ENCODE measurements at places on chromosomes 12 and 14.

GRCh38 chr14:58026967-58027366, 125.0 kb downstream of the ARMH4 start:
- DNase-seq = no peak

DNA sequence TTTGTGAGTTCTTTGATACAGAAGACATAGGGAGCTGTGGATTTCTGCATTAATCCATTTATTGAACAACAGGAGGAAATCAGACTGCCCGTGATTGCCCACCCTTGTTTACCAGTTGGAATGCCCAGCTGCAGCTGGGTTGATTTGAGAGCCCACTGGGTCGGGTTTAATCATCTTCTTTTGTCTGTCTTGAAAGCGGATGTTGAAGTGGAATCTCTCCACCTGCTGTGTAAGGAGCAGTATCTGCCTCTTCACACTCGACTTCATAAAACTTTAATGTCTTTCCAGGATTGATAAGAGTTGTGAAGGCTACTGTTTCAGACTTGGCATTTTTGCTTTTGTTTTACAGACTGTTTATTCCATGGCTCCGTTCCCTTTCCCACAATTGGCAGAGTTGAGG, 39.9 kb downstream of the TBC1D30 start:
- no peak for DNase-seq

GRCh38 chr14:92683041-92683440, 65.4 kb downstream of the LGMN start:
- no peak for DNase-seq

GRCh38 chr14:78666336-78667056, 496.3 kb downstream of the NRXN3 start:
- DNase-seq = no peak

- DNase-seq = no peak
These were observed 43.4 kb downstream of the DIO2 start for GRCh38 chr14:80167793-80168448.

DNA sequence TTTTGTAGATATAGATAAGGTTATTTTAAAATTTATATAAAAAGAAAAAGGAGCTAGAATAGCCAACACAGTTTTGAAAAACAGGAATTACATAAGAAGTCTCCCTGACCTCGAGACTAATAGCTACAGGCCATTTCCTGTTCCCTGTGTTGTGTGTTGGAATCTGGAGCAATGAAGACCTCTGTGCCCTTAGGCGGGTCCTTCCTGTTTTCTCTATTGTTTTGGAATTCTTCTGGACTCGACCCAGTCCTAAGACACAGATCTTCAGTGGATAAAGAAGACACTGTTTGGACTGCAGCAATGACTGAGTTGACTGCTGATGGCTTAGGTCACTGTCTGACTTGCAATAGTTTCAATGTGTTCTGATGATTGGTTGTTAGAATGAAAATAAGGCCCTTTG, 26.2 kb downstream of the SNRPF start:
- no peak for DNase-seq

- DNase-seq = no peak
These were observed 192.8 kb upstream of the RGS6 start for GRCh38 chr14:71739273-71739990.

DNA sequence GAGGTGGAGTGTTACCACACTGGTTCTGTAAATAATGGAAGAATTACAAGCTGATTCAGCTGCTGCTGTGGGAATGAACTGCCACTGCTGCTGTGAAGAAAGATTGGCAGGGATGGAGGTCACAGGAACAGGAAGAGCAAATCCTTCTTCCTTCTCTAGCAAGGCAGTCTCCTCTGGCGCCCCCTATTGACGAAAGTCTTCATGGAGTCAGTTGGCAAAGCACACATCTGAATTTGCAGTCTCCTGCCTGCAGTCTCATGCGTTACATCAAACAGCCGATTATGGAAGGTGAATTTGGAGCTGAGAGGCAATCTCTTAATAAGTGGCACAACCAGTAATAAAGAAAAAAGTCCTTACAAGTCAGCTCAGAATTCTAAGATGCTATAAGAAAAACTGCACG, 106.0 kb upstream of the TMTC1 start:
- DNase-seq = no peak

GRCh38 chr14:72576258-72576657, 317.6 kb downstream of the DPF3 start:
- no peak for DNase-seq

DNA sequence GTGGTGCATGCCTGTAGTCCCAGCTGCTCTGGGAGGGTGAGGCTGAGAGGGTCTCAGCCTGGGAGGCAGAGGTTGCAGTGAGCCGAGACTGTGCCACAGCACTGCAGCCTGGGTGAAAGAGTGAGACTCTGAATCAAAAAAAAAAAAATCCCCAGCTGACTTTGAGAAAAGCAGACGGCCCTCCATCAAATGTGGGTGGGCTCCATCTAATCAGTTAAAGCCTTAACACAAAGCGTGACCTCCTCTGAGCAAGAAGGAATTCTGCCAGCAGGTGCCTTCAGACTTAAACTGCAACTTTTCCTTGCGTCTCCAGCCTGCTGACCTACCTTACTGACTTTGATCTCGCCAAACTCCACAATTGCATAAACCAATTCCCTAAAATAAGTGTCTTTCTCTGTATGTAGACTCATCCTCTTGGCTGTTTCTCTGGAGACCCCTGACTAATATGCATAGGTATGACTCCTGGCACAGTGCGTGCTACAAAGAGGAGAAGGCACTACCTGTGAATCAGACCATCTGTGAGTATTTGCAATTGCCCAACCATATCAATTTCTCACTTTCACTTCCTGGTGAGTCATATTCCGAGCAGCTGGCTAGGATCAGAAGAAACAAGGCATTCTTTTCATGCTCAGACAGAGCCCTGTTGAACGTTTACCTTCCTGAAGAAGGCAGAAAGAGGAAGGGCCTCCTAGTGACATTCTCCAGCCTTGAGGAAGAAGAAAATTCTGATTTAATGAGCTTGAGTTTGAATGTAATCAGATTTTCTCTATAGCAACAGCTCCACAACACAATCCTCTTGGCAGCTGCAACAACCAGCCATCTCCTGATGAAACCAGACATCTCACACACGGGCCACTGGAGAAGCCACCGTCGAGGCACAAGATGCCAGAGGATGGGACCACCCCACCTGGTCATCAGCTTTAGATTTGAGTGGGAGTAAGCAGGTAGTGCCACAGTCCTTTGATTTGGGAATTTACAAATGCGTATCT, 54.3 kb downstream of the CLMN start:
- DNase-seq = no peak

DNA sequence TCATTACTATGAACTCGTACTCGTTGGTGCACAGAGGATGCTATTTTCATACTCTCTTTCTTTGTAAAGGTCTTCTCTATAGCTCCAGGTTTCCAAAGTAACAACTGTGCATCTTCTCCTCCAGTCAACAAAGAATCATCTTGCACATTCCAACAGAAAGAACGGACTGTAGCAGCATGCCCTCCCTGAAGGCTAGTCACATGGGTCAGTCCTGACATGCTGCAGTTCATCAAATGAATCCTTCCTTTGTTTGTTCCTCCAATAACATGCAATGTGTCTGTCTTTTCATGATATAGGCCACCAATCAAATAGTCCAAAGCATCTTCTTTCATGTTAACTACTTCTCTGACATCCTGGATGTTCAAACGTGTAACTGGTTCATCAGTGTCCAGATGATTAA, 42.9 kb downstream of the WDR89 start:
- no peak for DNase-seq

DNA sequence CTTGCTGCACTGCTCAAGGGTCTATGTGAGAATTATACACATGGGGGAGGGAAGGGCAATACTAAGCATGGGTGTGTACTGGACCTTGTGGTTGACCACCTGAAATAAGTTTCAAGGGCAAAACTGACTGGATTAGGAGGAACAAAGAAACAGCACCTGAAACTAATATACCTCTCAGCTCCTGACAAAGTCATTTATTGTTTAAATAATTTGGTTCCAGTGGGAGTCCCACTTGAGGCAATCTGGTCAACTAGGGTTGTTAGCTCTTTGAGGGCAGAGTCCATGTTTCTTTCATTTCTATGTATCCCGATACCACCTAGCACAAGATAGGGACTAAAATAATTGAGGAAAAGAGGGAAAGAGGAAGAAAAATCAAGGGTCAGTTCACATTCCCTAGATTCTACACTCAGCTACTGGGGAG, 45.5 kb downstream of the STXBP6 start:
- DNase-seq = no peak

DNA sequence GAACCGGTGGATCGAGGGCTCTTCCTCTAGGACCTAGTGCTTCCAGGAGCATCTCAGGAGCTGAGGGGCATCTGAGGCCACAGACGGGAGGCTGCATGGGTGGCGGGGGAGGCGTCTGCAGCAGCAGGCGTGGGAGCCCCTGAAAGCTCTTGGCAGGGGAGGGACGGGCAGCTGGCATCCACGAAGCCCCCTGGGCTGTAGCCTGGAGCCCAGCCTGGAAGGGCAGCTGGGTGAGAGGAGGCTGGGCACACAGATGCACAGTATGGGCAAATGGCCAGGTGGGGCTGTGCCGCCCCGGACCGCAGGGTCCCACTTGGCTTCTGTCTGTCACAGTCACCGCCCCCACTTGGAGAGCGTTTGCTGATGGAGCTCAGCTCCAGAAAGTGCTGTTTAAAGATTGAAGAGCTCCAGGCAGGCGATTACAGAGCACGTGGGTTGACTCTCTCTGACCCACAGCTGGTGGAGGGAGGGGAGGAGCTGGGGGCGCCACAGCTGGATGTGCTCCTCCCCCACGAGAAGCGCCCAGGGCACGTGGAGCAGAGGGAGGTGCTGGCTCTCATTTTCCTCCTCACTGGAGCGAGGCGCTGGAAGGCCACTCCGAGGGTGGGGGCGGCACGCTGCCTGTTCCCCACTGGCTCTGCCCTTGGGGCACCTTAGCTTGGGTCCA, 155.0 kb upstream of the C14orf180 start:
- DNase-seq = no peak

DNA sequence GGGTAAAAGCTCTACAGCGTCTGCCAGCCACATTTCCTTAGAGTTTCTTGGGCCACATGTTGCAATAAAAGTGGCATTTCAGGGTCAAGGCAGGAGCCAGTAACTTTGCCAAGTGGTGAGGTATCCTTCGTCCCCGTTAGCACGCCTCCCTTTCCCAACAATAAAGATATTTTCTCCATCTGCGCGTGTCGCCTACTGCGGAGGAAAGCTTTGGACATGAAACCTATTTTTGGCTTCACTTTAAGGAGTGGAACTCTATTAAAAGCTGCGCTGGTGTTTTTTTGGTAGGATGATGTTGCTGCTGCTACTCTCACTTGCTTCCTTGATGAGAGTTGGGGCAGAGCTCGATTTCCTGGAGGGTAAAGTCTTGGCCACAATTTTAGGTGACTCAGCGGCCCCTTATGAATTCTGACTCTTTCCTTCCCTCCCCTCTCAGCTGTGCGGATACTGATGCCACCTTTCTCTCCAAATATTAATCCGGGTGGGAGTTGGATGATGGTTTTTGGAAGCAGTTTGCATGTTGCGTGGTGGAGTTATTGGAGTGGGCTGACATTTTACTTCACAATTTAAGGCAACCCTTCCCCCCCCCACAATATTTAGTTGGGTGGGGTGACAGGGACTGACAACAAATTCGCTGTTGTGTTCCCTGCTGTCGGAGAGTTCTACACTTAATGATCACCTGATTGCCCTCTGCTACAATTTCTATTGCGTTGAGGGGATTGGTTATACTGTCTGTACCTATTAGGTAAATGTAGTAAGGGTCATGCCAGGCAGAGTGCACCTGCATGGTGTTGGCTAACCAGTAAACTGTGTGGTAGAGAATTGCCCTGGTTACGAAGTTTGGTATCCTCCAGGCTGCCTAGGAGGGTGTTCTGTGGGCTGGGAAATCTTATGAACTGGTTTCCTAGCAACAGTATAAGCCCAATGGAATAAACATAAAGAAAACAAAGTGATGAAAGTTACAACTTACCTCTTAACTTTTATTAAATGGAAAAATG, 1.1 kb downstream of the CCDC91 start:
- DNase-seq = no peak

GRCh38 chr12:30211743-30212142, 428.0 kb upstream of the TMTC1 start:
- DNase-seq = no peak

DNA sequence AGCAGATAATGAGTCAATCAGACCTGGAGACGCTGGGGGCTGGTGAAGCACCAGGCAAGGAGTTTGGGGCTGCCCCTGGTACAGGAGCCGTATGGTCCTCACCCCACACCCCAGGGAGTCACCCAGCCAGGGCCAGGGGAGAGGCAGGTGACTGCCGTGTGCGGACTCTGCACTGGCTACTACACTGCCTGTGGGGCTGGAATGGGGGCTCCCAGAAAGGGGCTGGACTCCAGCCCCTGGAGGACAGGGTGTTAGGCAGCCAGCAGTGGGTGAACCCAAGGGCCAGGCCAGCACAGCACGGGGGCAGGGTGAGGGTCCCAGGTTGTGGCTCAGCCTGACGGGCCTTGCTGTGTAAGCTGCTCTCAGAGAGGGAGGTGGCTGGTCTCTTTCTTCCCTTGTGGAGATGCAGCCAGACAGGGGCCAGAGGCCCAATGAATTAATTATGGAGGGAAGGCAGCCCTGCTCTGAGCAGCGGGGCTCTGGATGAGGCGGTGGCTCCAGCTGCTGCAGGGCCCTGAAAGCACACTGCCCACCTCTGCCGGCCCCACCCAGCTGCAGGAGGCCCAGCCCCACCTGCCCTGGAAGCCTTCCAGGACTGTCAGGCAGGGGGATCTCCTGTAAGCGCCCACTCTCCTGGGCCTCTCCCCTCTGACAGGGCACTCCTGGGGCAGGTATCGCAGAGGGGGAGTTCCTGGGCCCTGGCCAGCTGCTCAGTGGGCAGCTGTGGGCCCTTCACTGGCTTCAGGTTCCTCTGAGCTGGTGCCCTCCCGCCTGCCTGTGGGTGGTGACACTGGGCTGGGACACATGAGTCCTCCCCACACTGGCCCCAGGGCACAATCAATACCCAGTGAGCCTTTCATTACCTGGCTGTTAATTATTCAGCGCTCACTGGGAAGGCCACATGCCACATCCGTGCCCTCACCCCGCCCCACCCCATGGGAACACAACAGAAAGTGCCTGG, 142.5 kb upstream of the C14orf180 start:
- no peak for DNase-seq

DNA sequence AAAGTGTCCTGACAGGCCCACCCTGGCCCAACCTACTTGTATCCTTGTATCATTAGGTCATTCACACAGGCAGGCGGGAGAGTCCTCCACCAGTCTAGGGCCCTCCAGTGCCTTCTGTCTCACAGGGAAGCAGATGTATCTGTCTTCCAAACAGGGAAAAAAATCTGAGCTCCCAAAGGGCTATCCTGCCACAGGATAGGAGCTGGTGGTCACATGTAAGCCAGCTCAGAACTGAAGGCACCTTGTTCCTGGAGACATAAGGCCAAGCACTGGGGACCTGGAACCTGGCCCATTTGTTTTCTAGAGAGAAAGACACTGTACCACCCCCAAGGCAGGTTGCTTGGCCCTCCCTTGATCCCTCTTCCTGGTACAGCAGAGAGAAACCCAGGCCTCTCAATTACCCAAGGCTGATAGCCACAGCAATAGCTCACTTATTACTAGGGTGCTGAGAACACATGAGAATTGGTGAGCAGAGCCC, 19.4 kb upstream of the PLEKHH1 start:
- no peak for DNase-seq

- no peak for DNase-seq
These were observed 219.0 kb upstream of the RTL1 start for GRCh38 chr14:101122237-101123141.
